ENCODE measurements at places on chromosomes 6 and 20.

- DNase-seq: no peak
These were observed 82.0 kb downstream of the SLC35F1 start for GRCh38 chr6:117989086-117989485.

DNA sequence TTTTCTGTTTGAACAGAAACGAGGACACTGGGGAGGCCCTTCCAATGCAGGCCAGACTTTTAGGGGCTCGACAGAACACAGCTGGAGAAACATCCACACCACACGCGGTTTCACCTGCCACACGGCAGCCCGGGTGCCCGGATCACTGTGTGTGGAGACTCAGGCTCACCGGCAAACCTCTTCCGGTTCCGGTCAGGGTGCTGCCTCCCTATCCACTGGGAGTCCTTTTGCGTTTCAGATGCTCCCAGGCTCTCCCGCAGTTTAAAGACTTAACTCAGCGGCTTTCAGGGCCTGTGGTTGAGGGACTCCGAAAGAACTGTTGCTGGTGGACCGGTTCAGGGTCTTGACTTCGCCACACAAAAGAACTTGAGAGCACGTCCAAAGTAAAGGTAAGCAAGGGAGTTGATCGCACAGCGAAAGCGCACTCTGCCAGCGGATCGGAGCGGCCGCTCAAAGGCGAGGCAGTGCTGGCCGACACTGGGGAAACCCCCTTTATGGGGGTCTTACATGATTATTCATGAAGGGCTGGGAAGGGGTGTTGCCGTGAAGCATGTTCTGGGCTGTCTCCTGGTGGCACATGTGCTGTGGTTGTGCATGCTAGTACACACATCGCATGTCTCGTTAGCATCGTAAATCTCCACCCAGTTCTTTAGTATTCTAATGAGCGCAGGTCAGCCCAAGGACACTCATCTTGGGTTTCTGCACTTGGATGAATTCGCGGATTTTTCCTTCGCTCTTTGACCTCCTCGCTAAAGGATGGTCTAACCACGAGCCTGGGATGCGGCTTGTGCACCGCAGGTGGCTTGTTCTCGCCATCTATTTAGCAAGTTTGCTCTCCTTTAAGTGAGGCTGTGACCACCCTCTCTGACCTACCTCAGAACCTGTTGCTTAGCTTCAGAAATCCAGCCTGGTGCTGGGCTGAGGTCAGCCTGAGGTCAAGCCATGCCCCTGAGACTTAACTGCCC is 180.3 kb downstream of the CDH26 start:
- DNase-seq: peak; percentile 27

GRCh38 chr20:38537176-38537575 is 43.8 kb upstream of the ADIG start:
- DNase-seq: no peak

- peak; percentile 75 for DNase-seq
These were observed 49.6 kb upstream of the CD93 start for GRCh38 chr20:23135449-23136420.

- no peak for DNase-seq
These were observed 95.4 kb upstream of the RIN2 start for GRCh38 chr20:19662637-19662995.

DNA sequence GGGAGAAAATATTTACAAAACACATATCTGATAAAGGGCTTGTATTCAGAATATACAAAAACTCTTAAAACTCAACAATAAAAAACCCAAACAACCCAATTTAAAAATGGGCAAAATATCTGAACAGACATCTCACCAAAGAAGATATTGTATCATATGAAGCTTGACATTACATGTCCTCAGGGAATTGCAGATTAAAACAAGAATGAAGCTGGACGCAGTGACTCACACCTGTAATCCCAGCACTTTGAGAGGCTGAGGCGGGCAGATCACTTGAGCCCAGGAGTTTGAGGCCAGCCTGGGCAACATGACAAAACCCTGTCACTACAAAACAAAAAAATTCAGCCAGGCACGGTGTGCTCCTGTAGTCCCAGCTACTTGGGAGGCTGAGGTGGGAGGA is 135.4 kb upstream of the AKIRIN2 start:
- DNase-seq: no peak

GRCh38 chr20:50588034-50588736 is 78.0 kb downstream of the PTPN1 start:
- peak; percentile 75 for DNase-seq

DNA sequence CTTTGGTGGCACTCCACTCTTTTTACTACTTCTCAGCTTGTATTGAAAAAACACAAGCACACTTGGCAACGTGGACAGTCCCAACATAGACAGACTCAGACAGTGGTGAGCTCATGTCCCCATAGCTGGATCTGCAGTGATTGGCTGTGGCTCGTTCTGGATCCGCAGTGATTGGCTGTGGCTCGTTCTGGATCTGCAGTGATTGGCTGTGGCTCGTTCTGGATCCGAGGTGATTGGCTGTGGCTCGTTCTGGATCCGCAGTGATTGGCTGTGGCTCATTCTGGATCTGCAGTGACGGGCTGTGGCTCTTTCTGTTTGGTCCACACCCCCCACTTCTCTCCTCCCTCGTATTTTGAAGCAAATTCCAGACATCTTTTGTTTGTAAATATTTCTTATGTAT is 28.0 kb downstream of the OSBPL2 start:
- DNase-seq: peak; percentile 9

GRCh38 chr20:57287901-57288300 is 21.5 kb upstream of the BMP7 start:
- no peak for DNase-seq

Measured in suppressor macrophage treated with lipopolysaccharide for 1 hour (primary cell).